ENCODE measurements at places on chromosomes 3 and 15.

GRCh38 chr3:149227591-149228268, 6.1 kb upstream of the CP start:
- no peak for DNase-seq

GRCh38 chr3:12541625-12542024, 3.7 kb downstream of the MKRN2OS start:
- DNase-seq = no peak

GRCh38 chr15:83904107-83905040, 250.5 kb downstream of the ADAMTSL3 start:
- DNase-seq = no peak

GRCh38 chr3:64291345-64291744, 66.1 kb upstream of the PRICKLE2 start:
- DNase-seq = no peak

DNA sequence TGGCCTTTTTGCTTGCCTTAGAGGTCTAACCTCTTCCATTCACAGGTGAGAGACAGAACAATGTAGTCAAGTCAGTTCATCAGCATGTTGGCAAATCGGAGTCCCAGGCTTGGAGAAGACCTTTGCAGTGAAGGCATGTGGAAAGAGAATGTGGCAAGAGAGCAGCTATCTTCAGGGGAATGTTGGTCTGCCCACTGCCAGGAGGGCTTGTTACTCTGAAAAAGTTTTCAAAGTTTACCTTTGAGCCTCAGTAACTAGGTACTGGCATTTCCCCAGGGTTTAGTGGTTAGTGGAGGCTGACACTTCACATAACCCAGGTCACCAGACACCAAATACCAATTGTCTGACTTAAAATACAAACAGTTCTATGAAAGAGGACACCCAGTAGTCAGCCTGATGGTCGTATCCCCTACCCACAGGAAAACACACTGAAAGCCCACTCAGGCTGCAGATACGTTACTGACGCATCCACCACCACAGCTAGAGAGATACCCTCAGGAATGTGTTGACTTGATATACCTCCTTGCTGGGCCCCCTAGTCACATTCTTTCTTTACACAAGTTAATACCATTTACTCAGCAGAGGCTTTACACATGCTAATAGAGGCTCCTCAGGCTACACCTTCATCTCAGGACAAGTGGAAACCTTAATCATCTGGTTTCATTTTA, 9.7 kb upstream of the ARID3B start:
- no peak for DNase-seq

- DNase-seq = no peak
Measured at GRCh38 chr15:84681831-84682230, 23.8 kb upstream of the NMB start.

DNA sequence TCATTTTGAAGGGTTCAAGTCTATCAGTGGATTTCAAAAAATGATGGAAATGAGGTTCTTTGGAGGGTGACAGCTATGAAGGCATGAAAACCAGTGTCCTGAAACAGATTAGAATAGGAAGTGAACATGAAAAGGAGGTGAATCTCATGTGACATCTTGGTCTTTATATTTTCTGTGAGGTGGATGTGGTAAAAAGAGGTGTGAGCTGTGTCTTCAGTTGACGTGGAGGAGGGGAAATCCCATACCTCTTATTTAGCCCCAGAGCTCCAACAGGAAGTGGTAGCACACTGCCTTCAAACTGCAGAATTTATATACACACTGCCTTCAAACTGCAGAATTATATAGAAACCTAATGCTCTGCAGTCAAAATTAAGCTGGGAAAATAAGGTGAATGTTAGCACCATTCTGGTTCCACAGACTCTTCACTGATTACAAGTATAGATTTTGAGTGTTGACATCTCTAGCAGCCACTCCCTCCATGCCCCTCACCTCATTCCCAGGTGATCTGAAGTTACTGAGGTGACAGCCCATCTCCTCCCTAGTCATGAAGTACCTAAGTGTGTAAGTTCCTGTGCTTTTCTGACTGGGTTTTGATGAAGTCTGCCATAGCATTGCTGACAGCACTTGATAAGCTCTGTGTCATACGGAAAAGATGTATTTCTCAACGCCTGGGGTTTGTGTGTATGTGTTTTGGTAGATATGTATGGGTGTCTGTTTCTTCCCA, 2.7 kb downstream of the RAB8B start:
- DNase-seq = no peak

- no peak for DNase-seq
Measured at GRCh38 chr3:36579746-36580145, 184.6 kb downstream of the DCLK3 start.

GRCh38 chr3:73789825-73790444, 165.2 kb upstream of the PDZRN3 start:
- no peak for DNase-seq

- no peak for DNase-seq
Measured at GRCh38 chr3:23128655-23129054, 74.5 kb upstream of the UBE2E2 start.

DNA sequence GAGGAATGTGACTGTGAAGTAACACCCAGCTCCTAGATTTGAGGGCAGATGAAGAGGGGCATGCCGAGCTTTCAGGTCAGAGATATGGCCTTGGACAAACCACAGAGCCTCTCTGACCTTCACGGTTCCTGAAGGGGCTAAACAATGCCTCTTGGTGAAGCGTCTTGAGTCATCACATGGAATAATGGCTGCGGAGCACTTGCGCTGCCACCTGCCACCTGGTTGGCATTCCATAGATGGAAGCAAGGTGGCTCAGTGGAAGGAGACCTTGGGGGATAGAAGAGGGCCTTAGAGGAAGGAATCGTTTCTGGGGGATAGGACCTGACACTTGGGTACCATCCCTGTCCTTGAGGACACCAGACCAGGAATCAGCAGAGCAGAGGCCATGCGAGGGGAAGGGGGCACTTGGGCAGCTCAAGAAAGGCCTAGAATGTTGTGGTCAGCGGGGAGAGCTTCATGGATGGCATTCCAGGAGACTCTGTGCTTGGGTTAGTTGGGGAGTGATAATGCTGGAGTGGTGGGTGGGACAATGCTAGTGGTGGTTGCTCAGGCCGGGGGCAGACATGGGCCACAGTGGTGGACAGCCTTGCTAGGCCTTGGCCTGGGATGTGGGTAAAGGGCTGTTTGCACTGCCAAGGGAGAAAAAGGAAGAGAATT, 12.6 kb downstream of the MRAS start:
- no peak for DNase-seq

DNA sequence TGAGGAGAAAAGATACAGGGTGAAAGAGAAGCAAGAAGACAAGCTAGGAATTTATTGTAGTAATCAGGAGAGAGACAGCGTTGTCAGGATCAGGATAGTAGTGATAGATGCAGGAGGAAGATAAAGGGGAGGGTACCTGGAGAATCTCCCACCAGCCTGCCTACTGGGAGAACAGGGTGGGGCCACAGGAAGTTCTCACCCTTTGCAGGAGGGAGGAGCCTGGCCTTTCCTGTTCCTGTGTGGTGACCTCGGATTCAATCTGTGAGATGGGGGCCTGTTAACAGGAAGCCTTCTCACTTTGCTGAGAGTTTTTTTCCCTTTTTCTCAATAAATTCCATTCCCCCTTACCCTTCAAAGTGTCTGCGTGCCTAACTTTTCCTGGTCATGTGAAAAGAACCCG, 37.6 kb downstream of the GMPS start:
- no peak for DNase-seq

GRCh38 chr3:123758081-123758564, 126.0 kb downstream of the MYLK start:
- DNase-seq = peak; percentile 23

DNA sequence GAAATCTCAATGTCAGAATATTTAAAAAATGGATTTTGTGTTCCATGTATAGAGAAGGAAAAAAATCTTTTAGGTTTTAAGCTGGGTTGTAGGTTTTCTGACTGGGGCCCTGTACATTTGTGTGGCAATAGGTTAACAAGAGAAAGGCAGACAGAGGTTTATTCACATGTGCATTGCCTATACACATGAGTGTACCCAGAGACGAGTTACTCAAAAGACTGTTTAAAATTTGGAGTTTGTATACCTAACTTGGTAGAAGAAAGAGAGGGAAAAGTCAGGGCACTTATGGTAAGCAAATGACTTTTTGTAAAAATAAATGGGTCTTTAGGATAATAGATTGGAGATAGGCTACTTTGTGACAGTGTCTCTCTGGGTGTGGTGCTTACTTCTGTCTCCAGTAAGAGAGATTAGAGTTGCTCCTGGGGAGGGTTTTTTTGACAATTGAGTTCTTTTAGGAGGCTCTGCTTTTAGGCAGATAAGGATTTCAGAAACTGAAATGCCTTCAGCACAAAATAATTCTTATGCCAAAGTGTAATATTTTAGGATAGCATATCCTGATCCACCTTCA, 225.2 kb downstream of the TCF12 start:
- no peak for DNase-seq

- DNase-seq = no peak
Measured at GRCh38 chr3:114716916-114717315, 423.1 kb downstream of the TIGIT start.

GRCh38 chr15:89441295-89441812, 55.0 kb downstream of the RHCG start:
- DNase-seq = no peak

GRCh38 chr3:71062952-71063772, 520.4 kb downstream of the FOXP1 start:
- no peak for DNase-seq

- no peak for DNase-seq
Measured at GRCh38 chr3:193857996-193858395, 265.0 kb downstream of the OPA1 start.

- no peak for DNase-seq
Measured at GRCh38 chr3:59865351-59865750, 815.5 kb upstream of the CFAP20DC start.

DNA sequence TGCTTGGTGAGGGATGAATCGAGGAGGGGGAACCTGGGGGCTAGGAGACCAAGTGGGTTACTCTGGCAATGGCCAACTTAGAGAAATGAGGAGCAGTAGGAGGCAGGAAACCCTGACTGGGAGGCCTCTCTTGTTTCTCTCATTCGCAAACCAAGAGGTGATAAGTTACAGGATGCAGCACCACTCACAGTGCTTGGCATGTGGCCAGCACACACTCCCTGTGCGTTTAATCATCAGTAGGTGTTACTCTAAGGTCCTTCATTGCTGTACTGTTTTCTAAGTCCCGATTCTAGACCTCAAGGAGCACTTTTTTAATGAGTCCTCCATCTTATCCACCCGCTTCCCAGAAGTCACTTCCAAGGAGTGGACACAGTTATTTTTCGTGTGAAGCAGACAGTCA, 314.1 kb upstream of the TRIM42 start:
- DNase-seq = peak; percentile 42

DNA sequence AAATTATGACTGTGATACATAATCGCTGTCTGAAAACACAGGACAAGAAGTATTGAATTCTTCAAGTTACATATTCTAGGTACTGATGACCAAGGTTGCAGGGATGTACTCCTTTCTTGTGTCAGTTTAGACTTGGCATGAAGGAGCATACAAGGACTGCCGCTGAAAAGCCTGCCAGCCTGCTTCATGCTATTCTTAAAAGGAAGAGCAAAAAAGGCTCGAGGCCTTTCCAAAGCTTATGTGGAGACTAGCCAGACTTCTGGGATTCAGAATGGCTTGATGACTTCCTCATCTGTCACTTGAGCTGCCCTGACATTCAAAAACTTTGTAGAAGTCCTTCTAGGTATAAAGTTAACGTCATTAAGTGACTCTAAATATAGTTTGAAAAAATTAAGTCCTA, 92.0 kb downstream of the CADM2 start:
- no peak for DNase-seq

GRCh38 chr15:80246425-80246894, 5.6 kb downstream of the CTXND1 start:
- DNase-seq = no peak

DNA sequence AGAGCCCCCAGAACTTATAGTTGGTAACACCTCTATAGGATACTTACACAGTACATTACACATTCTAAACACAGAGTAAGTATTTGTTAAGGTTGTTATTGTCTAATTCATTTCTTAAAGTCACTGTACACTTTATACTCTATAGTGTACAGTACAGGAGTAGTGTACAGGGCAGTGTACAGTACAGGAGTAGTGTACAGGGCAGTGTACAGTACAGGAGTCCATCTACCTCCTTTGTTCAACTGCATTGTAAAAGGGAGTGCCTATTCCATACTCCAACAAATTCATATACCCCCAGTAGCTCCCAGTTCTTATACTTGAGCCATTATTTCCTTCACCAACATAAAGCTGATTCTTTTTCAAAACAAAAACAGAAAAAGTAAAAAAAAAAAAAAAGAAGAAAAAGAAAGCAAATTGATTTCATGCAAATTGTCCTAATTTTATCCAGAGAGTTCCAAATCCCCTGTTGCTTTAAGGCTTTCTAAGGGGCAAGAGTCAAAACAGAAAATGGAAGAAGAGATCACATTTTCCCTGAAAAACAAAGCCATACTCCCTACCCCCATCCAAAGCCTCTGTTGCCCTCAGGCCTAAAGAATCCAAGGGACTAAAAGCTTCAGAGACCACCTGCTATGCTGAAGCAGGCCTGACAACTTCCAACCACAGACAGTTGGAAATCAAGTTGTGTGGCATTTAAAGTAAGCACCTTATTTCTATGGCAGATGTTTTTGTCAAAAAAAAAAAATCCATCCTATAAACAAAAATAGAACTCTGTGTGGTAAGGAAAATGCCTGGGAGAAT, 125.6 kb downstream of the PLCH1 start:
- no peak for DNase-seq

DNA sequence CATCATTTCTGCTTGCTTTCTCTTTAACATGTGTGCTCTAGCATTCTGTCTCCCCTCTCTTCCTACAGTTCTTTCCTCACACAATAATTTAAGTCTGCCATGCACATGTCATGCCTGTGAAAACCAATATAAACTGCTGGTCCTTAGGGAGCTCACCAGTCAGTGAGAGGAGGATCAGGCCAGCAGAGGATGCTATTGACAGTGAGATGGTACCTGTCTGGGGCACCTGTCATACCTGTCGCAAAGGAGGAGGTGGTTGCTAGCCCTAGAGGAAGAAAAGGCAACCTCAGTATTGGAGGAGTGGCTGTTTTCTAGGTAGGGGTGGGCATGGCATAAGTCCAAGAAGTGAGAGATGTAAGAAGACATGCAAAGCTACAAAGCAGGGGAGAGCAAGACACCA, 194.6 kb downstream of the GABRG3 start:
- DNase-seq = no peak

DNA sequence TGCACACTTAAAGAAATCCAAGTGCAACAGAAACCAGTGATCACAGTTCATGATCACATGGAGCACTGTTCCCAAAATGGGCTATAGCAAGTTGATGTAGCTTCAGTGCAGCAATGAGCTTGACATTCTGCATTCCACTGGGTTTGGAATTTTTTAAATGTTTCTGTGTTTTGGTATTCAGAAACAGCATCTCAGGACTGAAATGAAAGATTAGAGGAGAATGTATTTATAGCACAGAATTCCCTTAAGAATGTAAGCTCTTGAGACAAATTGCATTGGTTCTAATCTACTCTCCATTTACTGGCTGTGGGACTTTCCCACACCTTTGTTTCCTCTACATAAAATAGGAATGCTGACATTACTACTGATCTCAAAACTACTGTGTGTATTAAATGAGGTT, 162.7 kb downstream of the FGF12 start:
- DNase-seq = no peak

GRCh38 chr3:126098391-126098858, 14.5 kb upstream of the SLC41A3 start:
- DNase-seq = no peak

Measured in NCI-H2081 treated with DMSO at 0.1 percent for 48 hours (cell line).